Fibroblast of lung (primary cell): ENCODE measurements at places on chromosomes 11 and 22.
A peak's percentile ranks its signal among the peaks of the same experiment; 100 is the strongest.

GRCh38 chr11:13831696-13832095 lies 130.8 kb upstream of the SPON1 start:
- DNase-seq = no peak

DNA sequence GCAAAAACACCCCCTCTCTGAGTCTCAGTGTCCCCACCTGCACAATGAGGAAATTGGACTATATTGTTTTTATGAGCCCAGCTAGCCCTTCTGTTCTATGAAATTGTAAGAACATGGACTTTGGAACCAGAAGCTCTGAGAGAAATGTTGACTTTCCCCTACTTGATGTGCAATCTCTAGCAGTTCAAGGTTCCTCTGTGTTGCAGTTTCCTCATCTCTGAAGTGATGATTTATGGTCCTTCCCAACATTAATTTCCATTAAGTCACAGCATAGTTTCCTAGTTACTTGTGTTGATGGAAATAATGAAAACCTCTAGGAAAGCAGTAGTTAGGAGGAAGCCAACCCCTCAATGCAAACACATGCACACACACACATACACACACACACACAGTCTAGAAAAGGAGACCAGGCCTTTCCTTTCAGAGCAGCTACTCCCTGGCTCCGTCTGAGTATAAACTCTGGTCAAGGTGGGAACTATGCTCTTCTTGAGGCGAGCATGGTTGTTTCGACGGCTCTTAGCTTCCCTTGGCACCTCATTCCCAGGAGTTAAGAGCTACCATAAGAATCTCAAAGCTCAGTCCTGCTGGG lies 518.4 kb downstream of the SOX6 start:
- no peak for DNase-seq

GRCh38 chr11:118735203-118735602 lies 55.8 kb upstream of the TREH start:
- no peak for DNase-seq

- DNase-seq = no peak
Observed at GRCh38 chr22:27557286-27558008, 244.1 kb downstream of the MN1 start.

GRCh38 chr11:79189601-79190000 lies 251.2 kb downstream of the TENM4 start:
- DNase-seq = no peak

GRCh38 chr11:122032317-122032716 lies 83.7 kb downstream of the BLID start:
- DNase-seq = peak; percentile 76

DNA sequence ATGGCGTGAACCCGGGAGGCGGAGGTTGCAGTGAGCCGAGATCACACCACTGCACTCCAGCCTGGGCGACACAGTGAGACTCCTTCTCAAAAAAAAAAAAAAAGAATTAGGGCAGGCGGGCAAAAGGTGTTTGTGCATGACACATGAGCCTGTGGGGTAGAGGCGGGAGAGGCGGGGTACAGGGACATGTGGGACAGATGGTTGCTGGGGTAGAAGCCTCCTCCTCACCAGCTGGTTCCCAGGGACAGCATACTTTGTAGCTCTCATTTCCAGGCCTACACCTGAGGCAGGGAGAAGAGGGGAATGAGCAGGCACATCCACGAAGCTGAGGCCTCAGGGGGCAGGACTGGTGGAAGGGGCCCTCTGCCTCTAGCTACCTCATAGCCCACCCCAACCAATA lies 23.7 kb downstream of the YWHAH start:
- no peak for DNase-seq

- DNase-seq = no peak
Observed at GRCh38 chr22:24695060-24695459, 79.5 kb downstream of the PIWIL3 start.

- no peak for DNase-seq
Observed at GRCh38 chr11:119497717-119498116, 74.7 kb upstream of the THY1 start.

DNA sequence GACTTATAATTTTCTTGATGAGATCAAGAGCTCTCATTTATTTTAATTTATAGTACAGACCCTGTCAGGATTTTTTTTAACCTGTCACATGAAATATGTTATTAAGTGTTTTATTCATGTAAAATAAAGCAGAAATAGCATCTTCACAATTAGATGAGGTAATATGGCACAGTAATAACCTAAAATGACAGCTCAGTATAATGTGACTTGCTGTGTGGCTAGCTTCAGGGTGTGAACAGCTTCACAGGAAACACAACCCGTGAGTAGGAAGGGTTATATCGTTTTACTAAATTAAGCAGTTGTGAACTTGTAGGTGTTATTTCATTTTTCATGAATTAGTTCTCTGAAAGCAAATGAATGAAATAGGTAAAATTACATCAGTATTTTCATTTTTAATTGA lies 366.9 kb upstream of the CHORDC1 start:
- DNase-seq = no peak

DNA sequence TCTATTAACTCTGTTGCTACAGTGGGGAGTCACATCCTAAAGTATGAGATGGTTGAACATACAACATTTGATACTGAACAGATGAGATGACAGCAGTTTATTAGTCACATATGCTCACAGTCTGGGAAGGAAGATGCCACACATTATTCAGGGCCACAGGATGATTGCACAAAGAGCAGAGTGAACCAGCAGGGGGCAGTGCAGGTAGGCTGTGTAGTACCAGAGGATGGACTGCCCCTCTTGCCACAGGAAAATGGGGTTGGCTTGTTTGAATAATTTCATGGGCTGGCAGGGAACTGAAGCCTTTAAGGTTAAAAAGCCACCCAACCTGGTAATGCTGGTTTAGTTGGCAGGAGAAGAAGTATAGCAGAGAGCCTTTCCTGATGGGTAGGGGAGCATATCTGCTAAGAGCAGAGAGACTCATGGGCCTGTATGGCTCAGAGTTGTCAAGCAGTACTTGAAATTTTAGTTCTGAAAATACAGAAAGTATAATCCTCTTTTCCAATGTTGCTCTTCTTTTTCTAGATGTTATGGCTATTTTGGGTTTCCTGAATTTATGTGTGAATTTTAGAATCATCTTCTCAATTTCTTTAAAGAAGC lies 180.4 kb upstream of the B3GAT1 start:
- no peak for DNase-seq

DNA sequence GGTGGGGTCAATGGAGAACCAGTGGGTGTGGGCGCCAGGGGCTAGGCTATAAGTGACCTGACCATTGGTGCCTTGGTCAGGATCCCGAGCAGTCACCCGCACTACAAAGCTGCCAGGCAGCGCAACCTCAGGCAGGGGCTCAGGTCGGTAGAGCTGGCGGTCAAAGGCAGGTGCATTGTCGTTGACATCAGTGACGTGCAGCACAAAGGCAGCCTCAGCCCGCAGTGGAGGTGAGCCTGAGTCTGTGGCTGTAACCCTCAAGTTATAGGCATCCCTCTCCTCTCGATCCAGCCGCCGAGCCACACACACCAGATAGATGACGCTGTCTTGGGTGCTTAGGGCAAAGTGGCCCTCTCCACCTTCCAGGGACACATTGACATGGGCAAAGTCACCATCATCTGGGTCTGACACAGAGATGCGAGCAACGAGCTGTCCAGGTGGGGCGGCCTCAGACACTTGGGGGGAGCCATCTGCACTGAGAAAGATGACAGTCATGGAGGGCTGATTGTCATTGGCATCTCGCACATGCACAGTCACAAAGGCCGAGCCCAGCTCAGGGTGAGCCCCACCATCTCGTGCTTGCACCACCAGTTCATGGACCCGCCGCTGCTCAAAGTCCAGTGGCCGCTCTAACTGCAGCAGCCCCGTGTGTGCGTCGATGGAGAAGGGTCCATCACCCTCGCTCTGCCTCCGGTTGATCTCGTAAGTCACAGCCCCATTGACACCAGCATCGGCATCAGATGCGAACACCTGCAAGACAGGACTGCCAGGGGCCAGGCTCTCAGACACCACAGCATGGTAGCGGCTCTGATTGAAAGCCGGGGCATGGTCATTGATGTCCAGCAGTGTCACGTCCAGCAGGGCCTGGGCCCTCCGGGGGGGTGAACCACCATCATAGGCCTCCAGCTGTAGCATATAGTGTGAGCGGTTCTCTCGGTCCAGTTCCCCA lies 15.3 kb downstream of the DCHS1 start:
- no peak for DNase-seq

- DNase-seq = no peak
Observed at GRCh38 chr22:30320021-30320556, 6.7 kb downstream of the TBC1D10A start.

GRCh38 chr22:41009222-41009948 lies 58.2 kb downstream of the RBX1 start:
- peak; percentile 74 for DNase-seq

- peak; percentile 36 for DNase-seq
Observed at GRCh38 chr11:83521647-83522596, 235.8 kb upstream of the CCDC90B start.

DNA sequence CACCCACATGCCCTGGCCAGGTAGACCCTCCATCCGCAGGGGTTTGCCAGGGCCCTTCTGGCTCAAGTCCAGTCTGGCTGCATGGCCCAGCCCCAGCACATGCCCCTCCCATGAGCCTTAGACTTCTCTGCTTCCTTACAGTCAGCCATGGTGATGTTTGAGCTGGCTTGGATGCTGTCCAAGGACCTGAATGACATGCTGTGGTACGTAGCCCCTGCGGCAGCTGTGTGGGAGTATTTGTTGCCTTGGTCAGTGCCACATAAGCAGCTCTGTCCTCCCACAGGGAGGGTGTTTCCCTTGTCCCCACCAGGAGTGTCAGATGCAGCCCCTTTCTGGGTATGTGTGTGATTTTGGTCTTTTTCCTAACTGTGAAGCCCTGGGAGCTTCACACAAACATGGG lies 17.5 kb downstream of the CDC45 start:
- peak; percentile 93 for DNase-seq

- peak; percentile 24 for DNase-seq
Observed at GRCh38 chr11:103659743-103660142, 376.7 kb upstream of the DDI1 start.

DNA sequence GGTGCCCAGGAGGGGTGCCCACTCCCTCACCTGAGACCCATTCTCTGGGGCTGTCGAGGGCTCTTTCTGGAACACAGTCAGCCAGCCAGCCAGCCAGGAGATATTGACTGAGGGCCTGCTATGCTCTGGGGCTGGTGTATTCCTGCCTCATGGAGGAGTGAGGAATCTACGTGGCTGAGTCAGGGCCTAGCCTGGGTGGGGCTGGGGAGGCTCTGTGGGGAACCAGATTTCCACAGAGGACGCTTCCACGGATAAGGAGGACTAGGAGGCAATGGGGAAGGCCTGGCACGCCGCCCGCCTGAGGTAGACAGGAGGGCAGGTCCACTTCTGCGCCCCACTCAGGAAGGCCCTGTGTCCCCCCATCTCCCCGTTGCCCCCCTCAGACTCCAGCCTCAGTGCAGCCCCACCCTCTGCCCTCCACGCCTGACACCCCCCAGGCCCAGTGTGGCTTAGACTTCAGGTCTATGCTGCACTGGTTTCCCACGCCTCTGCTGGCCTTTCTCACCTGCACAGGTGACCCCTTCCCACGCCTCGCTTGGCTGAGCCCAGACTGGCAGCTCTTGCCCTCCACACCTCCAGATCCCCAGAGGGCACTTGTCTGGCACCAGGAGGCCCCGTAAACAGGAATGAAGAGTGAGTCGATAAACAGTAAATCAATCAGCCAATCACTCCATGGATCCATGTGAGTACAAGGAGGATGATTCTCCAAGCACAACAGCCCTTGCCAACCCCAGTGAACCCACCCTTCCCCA lies 37.5 kb downstream of the MACROD1 start:
- DNase-seq = no peak

- no peak for DNase-seq
Observed at GRCh38 chr11:31780078-31780477, 31.0 kb downstream of the PAX6 start.

DNA sequence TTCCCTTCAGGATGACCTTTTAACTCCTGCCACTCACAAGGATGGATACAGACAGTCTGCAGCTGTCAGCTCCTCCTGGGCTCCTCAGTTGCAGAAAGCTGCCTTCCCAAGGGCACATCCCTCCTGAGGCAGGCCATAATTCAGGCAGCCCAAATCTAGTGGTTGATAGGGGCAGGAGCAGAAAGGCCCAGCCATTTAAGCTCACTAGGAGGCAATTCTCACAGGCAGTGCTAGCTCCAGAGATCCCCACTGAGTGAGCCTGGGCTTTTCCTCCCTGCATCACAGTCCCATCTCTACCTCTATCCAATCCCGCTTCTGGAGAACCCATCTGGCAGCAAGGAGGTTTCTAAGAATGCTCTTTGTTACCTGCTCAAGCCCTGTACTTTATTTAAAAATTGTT lies 200.6 kb downstream of the ARHGAP42 start:
- no peak for DNase-seq

DNA sequence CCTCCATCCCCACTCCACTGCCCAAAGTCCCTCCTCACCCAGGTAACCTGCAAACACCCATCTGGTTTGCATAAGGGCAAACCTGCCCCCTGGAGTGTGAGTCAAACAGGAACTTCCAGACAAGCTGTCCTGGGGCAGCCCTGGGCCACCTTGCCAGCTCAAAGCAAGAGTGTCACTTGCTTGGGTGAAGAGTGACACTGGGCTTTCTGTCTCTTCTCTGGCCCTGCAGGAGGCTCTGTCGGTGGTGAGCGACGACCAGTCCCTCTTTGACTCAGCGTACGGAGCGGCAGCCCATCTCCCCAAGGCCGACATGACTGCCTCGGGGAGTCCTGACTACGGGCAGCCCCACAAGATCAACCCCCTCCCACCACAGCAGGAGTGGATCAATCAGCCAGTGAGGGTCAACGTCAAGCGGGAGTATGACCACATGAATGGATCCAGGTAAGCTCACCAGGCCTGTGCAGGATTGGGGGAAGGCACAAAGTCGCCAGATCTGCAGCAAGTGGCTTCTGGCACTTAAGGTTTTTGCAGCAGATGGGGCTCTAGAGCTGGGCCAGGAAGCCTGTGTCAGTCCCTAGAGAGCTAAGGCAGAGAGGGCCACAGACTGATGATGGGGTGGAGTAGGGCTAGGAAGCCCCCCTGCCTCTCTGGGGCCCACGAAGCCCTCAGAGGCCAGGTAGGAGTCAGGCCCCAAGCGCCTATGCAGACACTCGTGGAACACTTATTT lies 64.2 kb downstream of the FLI1 start:
- DNase-seq = no peak

DNA sequence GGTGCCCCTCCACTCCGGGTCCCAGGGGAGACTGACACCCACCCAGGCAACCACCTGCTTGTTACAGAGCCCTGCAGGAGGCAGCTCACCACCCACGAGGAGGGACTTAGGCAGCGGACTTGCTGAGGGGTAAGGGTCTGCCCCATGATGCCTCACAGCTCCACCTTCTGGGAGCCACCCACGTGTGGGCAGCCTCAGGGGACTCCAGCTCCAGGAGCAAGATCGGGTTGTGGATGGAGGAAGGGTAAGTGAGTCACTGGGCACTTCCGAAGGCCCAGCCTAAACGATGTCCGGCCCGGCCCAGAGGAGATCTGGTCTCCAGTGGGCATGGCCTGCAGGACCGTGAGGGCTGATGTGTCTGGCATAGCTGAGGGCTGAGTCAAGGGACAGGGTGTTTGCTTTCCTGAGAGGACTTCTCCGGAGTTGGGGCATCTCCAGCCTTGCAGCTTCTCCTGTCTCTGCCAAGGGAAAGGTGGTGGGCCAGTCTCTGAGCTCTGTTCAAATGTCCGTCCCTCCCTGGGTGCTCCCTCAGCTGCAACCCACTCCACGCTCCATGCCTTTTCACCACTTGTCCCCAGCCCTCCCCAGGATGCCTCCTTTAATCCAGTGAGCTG lies 32.3 kb upstream of the P2RY2 start:
- peak; percentile 81 for DNase-seq
